ENCODE measurements at places on chromosomes 11 and 22. TPM values are rescaled to one million over a fixed set of nuclear protein-coding genes. Genes with fewer than 3 reads are reported as not detected.

BACE1 gene
- total RNA-seq: 7.7 TPM

INPP5J gene
- 0.73 TPM for total RNA-seq

BARX2 gene
- not detected for total RNA-seq

NAALADL1 gene
- total RNA-seq: not detected

HEPHL1 gene
- total RNA-seq: not detected

OR6A2 gene
- not detected for total RNA-seq

APOL1 gene
- total RNA-seq: 7.7 TPM

ZNF214 gene
- total RNA-seq: 0.83 TPM

C11orf87 gene
- 0.03 TPM for total RNA-seq

MYRF gene
- total RNA-seq: 21.2 TPM

SLN gene
- 0.50 TPM for total RNA-seq

MS4A6E gene
- not detected for total RNA-seq

FAM180B gene
- total RNA-seq: not detected

TCN2 gene
- total RNA-seq: 5.5 TPM

DRICH1 gene
- total RNA-seq: 0.50 TPM
